ENCODE measurements at places on chromosomes 2 and 18.
A peak's percentile ranks its signal among the peaks of the same experiment; 100 is the strongest.

GRCh38 chr2:127220768-127221527, 849 bp upstream of the CYP27C1 start:
- H3K4me3 ChIP-seq = peak overlapping the region; percentile 74
- no peak overlapping the region for H3K27ac ChIP-seq
- no peaks in the 10 kb centered on the region for H3K36me3 ChIP-seq
- peaks cover 12% of the 10 kb centered on the region for H3K4me1 ChIP-seq
- DNase-seq = no peak
- no peaks in the 10 kb centered on the region for H3K27me3 ChIP-seq

DNA sequence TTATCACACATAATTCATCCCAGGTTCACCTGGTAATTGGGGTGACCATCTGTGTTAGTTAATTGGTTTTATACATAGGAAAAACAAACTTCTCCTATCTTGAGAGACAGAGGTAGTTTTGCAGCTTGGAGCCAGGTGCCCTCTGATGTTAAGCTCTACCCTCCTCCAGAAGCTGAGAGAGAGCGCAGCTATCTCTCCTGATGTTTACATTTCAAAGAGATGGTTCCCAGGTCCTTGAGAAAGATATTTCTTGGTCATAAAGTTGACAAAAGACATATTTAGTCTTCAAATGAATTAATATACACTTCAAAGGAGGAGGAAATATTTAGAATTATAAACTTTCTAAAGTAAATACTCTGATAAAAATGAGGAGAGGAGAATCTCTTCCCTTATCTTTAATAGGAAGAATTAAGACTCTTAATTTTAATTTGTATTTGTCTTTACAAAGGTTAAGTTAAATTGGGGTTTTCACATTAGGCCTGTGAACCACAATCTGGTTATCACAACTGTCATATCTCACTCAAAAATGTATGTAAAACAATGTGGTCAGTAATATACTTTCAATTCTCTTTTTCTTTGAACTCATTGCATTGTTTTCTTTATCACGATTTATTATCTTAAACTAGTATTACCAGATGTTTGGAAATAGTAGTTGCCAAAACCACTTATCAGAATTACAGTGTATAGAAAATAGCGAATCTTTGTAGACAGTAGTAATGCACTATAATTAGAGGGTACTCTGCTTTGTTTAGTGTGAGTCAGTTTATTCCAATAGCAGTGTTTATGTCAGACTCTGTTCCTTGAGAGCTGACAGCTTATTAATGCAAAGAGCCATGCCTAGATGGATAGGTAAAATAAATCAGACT, 26.8 kb downstream of the SERPINB4 start:
- no peaks in the 10 kb centered on the region for H3K36me3 ChIP-seq
- no peak overlapping the region for H3K27ac ChIP-seq
- no peak for DNase-seq
- H3K4me1 ChIP-seq = no peaks in the 10 kb centered on the region
- no peak overlapping the region for H3K4me3 ChIP-seq
- no peaks in the 10 kb centered on the region for H3K27me3 ChIP-seq

GRCh38 chr2:5985536-5986385, 293.6 kb downstream of the SOX11 start:
- no peaks in the 10 kb centered on the region for H3K36me3 ChIP-seq
- no peaks in the 10 kb centered on the region for H3K4me1 ChIP-seq
- no peak overlapping the region for H3K4me3 ChIP-seq
- no peak for DNase-seq
- no peaks in the 10 kb centered on the region for H3K27me3 ChIP-seq
- H3K27ac ChIP-seq = no peak overlapping the region

- H3K27ac ChIP-seq = peak overlapping the region; percentile 8
- no peaks in the 10 kb centered on the region for H3K27me3 ChIP-seq
- H3K36me3 ChIP-seq = no peaks in the 10 kb centered on the region
- DNase-seq = peak; percentile 71
- peak overlapping the region; percentile 80 for H3K4me3 ChIP-seq
- peaks cover 21% of the 10 kb centered on the region for H3K4me1 ChIP-seq
These were observed 1.2 kb upstream of the CABLES1 start for GRCh38 chr18:23133860-23134779.

GRCh38 chr2:164388511-164388910, 232.8 kb downstream of the GRB14 start:
- H3K27ac ChIP-seq = peak overlapping the region; percentile 75
- H3K36me3 ChIP-seq = no peaks in the 10 kb centered on the region
- no peak overlapping the region for H3K4me3 ChIP-seq
- H3K4me1 ChIP-seq = peaks cover 17% of the 10 kb centered on the region
- H3K27me3 ChIP-seq = no peaks in the 10 kb centered on the region

GRCh38 chr2:20588918-20589871, 61.7 kb downstream of the HS1BP3 start:
- H3K4me1 ChIP-seq = peaks cover 33% of the 10 kb centered on the region
- H3K4me3 ChIP-seq = no peak overlapping the region
- H3K36me3 ChIP-seq = no peaks in the 10 kb centered on the region

DNA sequence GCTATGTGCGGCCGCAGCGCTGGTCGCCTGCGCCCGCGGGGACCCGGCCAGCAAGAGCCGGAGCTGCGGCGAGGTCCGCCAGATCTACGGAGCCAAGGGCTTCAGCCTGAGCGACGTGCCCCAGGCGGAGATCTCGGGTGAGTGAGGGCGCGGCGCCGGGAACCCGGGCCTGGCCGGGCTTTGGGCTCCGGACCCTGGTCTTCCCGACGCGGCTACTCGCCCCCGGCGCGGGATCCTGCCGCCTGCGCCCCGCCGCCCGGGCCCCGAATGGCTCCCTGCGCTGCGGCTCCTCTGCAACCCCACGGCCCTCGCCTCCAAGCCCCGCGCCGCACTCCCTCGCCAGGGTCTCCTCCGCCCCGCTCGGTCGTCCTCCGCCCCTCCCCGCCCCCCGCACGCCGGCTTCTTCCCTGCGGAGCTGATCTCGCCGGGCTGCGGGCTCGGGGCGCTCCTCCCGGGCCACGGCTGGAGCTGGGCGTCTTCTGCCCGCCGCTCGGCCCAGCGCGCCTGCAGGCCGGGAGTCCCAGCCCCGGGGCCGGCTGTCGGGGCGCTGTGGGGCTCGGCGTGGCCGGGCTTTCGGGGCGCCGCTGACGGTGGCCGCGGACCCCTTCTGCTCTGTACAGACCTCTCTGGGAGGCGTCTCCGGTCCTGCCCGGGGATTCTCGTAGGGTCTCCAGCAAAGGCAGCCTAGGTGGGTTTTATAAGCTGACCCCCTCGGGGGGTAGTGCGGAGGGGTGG, 652 bp downstream of the GPC1 start:
- H3K4me1 ChIP-seq = peaks cover 23% of the 10 kb centered on the region
- peak overlapping the region; percentile 69 for H3K4me3 ChIP-seq
- H3K27ac ChIP-seq = no peak overlapping the region
- H3K27me3 ChIP-seq = no peaks in the 10 kb centered on the region
- DNase-seq = peak; percentile 21

DNA sequence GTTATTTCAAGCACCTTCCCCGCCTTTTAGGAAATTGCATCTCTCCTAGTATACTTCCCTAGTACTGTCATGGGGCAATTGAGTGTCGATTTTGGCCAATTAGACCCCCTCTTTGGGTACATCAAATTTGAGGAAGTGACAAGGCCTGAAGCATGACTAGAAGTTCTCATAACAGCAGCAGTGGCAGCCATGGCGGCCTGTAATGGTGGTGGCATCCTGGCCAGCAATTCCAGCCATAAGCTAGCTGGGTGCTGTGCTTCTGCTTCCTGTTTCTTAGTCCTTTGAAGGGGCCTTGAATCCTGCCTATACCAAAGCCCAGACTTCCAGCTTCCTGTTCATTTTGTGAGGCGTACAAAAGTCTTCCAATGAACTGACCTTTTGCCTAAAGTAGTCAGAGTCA, 523.1 kb downstream of the PLCL1 start:
- H3K27me3 ChIP-seq = peaks cover 83% of the 10 kb centered on the region
- no peak overlapping the region for H3K27ac ChIP-seq
- no peaks in the 10 kb centered on the region for H3K36me3 ChIP-seq
- no peak overlapping the region for H3K4me3 ChIP-seq
- DNase-seq = no peak

- no peak overlapping the region for H3K27ac ChIP-seq
- H3K27me3 ChIP-seq = peaks cover 80% of the 10 kb centered on the region
- H3K4me3 ChIP-seq = no peak overlapping the region
- no peaks in the 10 kb centered on the region for H3K36me3 ChIP-seq
- H3K4me1 ChIP-seq = no peaks in the 10 kb centered on the region
These were observed 52.6 kb downstream of the CIB4 start for GRCh38 chr2:26588576-26588975.

DNA sequence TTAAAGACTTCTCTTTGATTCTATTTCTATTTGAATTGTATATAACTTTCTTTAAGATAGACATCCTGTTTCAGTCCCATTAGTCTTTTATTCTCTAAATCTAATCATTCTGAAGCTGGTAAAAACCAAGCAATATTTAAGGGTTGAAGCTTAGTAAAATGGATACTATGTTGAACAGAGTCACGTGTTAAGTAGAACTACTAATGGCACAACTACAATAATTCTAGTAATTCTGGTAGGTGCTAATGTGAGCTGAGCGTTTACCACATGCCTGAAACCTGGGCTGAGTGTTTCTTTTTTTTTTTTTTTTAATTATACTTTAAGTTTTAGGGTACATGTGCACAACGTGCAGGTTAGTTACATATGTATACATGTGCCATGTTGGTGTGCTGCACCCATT, 8.9 kb upstream of the AFF3 start:
- no peak overlapping the region for H3K4me3 ChIP-seq
- no peaks in the 10 kb centered on the region for H3K4me1 ChIP-seq
- H3K36me3 ChIP-seq = no peaks in the 10 kb centered on the region
- no peak overlapping the region for H3K27ac ChIP-seq
- H3K27me3 ChIP-seq = no peaks in the 10 kb centered on the region

DNA sequence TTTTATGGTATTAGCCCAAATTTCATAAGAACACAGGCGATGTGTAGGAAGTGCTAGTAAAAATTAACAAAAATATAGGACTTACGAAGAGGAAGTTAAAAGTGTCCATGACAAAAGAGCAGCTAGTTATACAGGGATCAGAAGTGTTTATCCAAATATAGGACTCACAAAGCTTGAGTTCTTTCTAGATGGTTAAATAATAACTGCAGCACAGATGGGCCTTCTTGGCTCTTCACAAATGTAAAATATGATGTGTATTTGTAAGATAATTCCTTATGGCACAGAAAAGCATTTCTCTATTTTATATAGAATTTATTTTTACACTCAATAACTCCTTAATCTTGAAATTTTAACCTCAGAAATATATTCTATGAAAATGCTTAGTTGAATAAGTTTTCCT, 100.9 kb upstream of the SPHKAP start:
- H3K4me1 ChIP-seq = no peaks in the 10 kb centered on the region
- no peak overlapping the region for H3K4me3 ChIP-seq
- H3K36me3 ChIP-seq = no peaks in the 10 kb centered on the region
- no peak for DNase-seq
- H3K27me3 ChIP-seq = peaks cover 10% of the 10 kb centered on the region

DNA sequence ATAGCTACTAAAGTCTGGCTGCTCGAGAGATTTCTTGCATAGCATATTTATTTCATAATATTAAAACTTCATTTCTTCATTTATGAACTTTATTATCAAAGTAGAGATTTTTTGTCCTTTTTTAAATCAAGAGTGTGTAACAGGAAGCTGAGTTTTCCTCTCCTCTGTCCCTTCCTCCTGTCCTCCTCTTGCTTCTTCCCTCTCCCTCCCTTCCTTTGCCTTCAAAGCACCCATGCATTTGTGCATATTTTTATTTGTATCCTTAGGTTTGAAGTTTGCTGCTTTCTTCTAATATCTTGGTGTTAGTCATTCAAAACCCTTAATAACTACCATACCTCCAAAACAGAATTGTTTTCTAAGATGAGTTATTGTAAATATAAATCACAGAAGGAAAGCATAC, 174.6 kb downstream of the SNTG2 start:
- no peaks in the 10 kb centered on the region for H3K4me1 ChIP-seq
- no peaks in the 10 kb centered on the region for H3K27me3 ChIP-seq
- DNase-seq = no peak
- H3K27ac ChIP-seq = no peak overlapping the region
- H3K4me3 ChIP-seq = no peak overlapping the region
- H3K36me3 ChIP-seq = no peaks in the 10 kb centered on the region

- no peak overlapping the region for H3K4me3 ChIP-seq
- no peaks in the 10 kb centered on the region for H3K27me3 ChIP-seq
- no peak overlapping the region for H3K27ac ChIP-seq
These were observed 306.7 kb upstream of the ACVR2A start for GRCh38 chr2:147538088-147538487.

GRCh38 chr18:74290794-74291471, 830 bp downstream of the CYB5A start:
- no peaks in the 10 kb centered on the region for H3K27me3 ChIP-seq
- no peaks in the 10 kb centered on the region for H3K36me3 ChIP-seq
- no peak overlapping the region for H3K27ac ChIP-seq
- peak; percentile 64 for DNase-seq
- H3K4me3 ChIP-seq = peak overlapping the region; percentile 96

DNA sequence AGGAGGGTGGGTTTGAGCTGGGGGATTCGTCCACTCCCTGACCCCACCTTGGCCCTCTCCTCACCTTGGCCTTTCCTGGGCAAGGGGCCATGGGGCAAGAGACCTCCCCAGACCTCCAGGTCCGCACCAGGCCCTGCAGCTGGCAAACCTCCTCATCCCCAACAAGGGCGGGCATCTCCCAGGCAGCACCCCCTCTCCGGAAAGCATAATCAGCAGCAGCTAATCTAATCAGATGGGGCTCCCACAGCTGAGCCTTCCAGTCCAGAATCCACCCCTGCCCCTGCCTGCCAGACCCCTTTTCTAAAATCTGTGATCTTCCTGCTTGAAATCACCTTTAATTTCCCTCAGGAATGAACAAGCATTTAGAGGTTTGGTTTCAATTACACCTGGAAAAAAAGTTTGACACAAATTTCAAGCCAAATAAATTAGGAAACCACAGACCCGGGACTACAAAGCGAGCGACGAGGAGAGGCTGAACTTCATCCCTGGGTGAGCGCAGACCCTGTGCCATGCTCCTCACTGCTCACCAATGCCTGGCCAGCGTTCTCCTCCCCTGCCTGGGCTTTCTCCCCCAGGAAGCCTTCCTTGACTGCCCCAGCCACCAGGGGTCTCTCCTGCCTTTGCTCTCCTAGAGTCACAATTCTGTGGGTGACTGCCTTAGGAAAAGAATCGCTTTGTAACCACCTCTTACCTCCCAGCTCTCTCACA, 143.0 kb upstream of the MYCN start:
- H3K4me1 ChIP-seq = no peaks in the 10 kb centered on the region
- DNase-seq = peak; percentile 14
- H3K4me3 ChIP-seq = no peak overlapping the region
- H3K27me3 ChIP-seq = peaks cover 58% of the 10 kb centered on the region

Data from MCF 10A (cell line).